Activated CD8-positive, alpha-beta memory T cell treated with anti-CD3 and anti-CD28 coated beads for 24 hours (primary cell): ENCODE measurements at places on chromosomes 3 and 15.
A peak's percentile ranks its signal among the peaks of the same experiment; 100 is the strongest.

DNA sequence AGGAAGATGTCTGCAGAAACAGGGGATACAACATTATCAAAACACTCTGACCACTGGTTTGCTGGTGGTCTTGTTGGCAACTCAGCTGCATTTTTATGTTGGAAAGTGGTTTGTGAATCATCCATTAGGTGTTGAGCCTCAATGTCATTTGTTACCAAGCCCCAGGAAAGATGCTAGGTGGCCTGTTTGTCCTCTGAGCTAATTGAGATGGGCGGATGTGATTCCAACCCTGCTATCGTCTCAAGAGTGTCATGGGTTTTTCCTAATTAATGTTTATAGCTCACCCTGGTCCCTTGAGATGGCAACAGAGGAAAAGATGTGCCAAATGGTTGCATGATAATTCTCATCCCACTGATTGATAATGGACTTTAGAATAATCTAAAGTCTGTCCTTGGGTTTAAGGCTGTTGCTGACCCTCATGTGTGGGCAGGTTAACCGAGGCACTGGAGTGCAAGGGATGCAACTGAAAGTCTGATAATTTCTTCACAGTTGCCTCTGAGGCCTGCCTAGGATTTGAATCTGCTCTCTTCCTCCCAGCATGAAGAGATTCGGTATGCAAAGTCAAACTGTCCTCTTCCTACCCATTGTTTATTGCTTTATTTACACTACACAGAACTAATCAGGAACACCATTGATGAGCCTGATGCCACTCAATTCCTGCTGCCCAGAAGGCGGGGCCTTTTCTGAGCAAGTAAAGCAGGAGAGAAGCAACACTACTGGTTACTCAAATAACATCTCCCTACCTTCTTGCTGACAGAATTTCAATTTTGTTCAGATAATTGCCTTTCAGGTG is 166.2 kb upstream of the TBC1D5 start:
- DNase-seq: no peak

GRCh38 chr3:12507591-12508281 is 23.5 kb downstream of the TSEN2 start:
- no peak for DNase-seq

GRCh38 chr3:64199932-64200331 is 25.3 kb downstream of the PRICKLE2 start:
- DNase-seq: no peak

- no peak for DNase-seq
These were observed 11.3 kb upstream of the PRKCD start for GRCh38 chr3:53149699-53150098.

DNA sequence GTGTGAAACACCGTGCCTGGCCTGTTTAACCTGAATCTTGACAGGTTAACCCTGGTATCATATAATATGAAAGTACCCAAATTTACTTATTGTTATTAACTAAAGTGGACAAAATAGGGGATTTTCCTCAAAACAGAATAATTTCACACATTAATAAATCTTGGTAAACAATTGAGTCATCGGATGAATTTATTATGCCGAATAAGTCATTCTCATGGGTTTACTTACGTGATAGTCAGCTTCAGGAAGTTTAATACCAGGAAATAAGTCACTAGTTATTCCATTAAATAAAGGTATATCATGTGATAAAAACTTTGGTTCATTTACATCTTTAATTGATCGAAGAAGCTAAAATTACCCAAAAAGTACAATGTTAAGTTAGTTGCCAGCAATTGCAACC is 99.7 kb downstream of the DNAH12 start:
- no peak for DNase-seq

DNA sequence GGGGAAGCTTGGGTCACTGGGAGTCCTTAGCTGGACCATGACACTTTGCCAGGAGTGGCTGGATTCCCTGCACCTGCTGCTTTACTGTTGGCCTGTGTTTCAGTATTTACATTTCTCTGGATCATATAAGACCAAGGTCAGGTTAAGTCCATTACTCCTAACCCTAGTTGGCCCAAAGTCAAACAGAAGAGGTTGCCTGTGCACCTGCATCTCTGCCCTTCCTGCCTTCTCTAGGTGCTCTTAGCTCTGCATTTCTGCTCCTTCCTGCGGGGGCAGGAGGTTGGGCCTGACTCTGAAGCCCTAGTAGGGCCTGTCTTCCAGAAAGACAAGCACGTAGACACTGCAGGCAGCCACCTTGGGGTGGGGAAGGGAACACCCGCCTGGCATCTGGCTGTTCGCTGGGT is 124.3 kb downstream of the RPLP1 start:
- no peak for DNase-seq

GRCh38 chr3:63766261-63766660 is 52.8 kb upstream of the C3orf49 start:
- no peak for DNase-seq

GRCh38 chr3:94063496-94064119 is 747 bp downstream of the NSUN3 start:
- DNase-seq: no peak

- DNase-seq: no peak
These were observed 93.4 kb upstream of the TBL1XR1 start for GRCh38 chr3:177290633-177291032.

GRCh38 chr3:131796111-131796510 is 238.7 kb downstream of the CPNE4 start:
- no peak for DNase-seq

DNA sequence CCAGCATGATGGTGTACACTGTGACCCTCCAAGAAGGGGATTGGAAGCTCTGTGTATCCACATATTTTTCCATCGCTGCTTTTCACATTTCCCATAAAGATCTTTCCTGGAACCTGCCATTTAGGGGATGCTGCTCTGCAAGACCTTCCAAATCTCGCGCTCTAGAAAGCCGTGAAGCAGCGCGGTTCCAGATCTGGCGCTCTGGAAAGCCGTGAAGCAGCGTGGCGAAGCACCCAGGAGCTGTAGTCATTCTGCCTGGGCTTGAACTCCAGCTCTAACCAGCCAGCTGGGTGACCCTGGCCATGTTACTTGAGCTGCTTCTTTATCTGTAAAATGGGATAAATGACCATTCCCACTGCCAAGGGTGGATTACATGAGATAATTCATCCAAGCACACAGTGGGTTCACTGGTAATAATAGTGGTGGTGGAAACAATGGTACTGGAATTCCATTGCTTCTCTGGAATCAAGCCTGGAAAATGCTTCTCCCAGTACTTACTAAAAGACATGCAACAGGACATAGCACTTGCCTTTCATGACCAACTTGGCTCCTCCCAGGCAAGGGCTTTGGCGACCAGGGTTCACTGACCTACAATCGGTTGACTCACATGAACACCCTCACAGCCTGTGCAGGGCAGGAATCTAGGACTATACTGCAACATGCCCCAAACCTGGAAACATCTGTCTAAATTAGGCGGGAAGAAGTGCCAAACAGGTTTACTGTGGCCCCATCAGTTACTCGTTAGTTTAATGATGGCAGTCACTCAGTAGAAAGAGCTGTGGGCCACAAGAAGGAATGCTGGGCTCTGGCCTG is 70.7 kb downstream of the XXYLT1 start:
- DNase-seq: peak; percentile 44
